Hepatic stellate cell (primary cell): ENCODE measurements at places on chromosomes 16 and 17.

GRCh38 chr17:46013502-46014165, 14.6 kb downstream of the STH start:
- peak; percentile 88 for DNase-seq

GRCh38 chr16:27441998-27442397, 40.0 kb downstream of the IL21R start:
- no peak for DNase-seq

- DNase-seq = no peak
These were observed 3.2 kb downstream of the SHBG start for GRCh38 chr17:7633093-7633492.

DNA sequence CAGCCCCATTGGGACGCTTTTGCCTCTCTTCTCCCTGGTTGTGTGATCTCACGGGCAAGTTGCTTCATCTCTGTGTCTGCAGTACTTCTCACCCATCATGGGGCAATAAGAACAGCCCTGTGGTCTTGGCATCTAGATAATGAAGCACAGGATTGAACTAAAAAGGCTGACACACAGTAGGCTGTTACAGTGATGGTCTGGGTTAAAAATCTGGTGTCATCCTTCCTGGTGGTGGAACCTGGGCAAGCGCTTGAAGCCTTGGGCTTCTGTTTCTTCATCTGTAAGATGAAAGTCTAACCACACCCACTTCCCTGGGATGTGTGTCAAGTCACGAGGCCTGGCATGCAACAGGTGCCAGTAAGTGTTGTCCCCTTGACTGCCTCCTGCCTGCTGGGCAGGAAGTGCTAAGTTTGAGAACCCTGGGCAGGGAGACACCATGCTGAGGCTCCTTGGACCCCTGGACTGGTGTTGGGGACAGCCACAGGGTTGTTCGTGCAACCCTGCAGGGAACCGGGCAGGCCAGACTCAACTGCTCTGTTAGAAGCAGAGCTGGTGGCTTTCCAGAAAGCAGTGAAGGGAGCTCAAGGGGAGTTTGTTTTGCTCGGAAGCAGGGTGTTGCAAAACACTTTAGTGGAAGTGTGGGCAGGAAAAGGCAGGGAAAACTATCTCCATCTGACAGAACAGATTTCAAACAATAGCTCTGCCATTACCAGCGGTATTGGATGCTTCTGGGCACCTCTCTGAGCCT, 5.9 kb upstream of the MAP2K3 start:
- no peak for DNase-seq

DNA sequence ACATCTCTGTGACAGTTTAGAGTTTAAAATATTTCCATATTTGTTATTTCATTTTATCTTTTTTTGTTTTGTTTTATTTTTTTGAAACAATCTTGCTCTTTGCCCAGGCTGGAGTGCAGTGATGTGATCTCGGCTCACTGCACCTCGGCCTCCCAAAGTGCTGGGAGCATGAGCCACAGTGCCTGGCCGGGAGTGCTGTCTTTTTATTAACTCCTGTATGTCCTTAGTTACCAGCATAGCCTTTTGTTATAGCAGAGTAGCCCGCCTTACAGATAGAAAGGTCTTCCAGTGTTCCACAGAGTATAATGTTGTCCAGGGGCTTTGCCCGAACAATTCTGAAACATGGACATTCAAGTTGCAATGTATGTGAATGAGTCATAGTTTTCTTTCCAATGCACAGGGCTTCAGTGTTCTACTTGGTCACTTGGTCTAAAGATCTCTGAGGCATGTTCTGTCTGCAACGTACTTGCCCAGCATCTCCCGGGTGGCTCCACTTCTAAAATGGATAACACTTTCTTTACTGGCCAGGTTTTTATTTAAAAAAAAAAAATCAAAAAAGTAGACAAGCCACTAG, 125.6 kb downstream of the KCNJ18 start:
- no peak for DNase-seq
